ENCODE measurements at places on chromosomes 11 and 22. TPM values are rescaled to one million over a fixed set of nuclear protein-coding genes. Genes with fewer than 3 reads are reported as not detected.
A peak's percentile ranks its signal among the peaks of the same experiment; 100 is the strongest.

The PIWIL4 gene
- total RNA-seq, result 4.4 TPM

DNA sequence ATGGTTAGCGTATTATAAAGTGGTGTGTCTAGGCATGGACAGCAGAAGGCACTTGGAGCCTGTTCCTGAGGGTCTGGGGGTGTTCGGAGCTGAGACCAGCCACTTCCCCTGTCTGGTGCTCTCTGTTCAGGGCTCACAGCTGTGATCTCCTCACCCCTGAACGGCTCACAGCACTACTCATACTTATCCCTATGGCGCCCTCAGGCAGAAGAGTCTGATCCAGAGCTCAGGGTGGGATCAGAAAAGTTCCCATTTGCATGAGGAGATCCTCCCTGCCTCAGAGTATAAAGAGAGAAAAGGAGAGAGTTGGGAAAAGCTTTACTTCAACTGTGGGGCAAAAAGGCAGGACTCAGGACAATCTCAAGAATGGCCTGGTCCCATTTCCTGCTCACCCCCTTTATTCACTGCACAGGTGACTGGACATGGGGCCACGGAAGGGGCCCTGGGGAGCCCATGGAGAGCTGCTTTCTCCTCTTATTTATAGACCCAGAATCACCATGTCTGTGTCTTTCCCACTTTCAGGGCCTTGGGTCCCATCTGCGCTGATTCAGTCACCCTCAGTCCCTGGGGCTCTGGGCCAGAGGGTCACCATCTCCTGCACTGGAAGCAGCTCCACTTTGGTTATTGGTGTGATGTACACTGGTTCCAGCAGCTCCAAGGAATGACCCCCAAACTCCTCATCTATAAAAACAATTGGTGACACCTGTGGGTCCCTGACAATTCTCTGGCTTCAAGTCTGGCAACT lies 97.0 kb upstream of the TOP3B start:
- peak; percentile 85 for DNase-seq

DNA sequence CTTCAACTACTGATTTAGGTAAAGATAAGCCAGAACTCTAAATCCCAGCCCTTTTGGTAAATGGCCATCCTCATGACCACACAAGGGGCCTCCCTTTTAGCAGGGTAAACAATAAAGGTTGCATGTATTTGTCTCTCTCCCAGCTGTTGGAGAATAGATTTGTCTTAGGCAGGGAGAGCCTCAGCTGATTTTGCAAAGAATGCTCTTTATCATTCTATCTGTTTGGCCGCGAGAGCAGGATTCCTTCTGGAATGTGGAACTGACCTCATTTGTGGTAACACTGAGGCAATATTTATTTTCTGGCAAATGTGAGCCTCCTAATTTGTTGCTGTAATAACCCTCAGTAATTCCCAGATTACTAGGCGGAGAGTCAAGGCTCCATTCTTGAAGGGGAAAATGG lies 15.3 kb downstream of the PTS start:
- DNase-seq, result no peak

The BBOX1 gene
- total RNA-seq, result not detected

DNA sequence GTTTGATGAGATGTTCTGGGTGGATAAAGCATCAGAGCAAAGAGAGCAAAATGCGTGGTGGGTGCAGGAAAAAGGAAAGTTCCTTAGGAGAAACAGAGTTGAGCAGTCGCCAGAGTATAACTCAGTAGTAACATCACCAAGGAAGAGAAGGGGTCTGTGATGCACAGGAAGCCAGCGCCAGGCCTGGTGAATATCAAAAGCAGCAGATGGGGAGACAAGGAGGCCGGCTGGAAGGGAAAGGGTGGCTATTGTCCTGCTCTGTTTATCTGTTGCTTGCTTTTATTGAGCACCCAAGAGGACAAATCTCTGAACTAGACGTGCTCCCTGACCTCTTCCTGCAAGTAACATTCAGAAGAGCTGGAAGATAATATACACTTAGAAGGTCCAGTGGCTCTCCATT lies 52.7 kb upstream of the GRAMD1B start:
- no peak for DNase-seq

The PLAAT4 gene
- total RNA-seq, result 13.9 TPM

DNA sequence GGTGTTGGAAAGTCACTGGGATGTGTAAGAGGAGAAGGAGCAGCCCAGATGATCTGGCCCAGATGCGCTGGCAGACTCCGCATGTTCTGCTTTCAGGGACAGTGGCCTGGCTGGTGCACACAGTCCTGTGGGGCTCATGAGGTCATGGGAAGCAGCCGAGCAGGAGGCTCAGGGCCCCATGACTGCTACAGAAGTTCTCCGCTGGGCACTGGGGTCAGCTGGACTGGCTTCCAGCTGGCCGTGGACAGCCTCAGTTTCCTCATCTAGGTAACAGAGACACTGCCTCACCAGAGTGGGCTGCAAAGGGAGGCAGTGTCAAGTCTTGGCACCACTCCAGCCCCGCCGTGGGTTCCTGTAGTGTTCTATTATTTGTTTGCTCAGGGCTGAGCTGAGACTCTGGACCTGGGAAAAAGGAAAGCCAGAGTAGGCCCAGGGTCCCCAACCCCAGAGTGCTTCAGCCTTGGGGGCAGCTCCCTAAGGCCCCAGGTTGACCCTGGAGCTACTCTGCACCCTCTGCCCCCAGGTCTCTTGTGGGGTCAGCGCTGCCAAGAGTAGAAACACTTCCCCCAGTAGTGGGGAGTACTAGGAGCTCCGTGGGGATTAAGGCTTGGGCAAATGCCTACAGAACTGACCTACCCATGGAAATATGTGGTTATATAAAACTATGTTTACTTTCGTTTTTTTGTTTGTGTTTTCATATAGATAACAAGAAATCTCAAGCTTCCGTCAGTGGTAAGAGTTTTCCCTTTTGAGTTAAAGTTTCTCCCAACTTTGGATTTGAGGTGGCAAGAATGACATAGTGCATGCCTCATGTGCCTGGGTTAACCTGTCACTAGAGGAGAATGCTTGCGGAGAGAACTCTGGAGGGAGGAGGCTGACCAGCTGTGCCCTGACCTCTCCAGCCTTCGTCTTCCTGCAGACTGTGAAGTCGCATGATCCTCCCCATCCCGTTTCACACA lies 45.3 kb downstream of the MED15 start:
- DNase-seq, result no peak

The TXNRD2 gene
- 27.2 TPM for total RNA-seq

DNA sequence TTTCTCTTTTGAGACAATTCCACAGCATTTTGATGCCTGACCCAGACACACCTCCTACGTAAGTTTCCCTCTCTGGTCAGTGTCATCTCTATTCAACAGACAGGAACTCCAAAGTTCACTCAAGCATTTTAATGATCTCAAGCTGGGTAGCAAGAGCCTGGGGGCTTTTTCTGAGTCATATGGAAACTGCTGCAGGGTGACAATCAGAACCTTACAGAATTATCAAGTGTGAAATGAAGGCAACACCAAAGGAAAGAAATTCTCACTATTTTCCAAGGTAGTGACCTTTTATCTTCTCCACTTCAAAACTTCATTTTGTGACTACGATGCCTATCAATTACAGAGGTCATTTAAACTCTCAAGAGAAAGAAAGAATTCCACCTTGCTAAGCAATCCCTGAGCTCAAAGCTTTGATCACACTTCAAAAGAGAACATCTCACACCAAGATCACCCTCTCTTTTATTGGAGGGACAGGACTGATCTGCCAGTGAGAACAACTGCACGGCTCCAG lies 229.0 kb upstream of the ZC3H12C start:
- DNase-seq, result no peak

DNA sequence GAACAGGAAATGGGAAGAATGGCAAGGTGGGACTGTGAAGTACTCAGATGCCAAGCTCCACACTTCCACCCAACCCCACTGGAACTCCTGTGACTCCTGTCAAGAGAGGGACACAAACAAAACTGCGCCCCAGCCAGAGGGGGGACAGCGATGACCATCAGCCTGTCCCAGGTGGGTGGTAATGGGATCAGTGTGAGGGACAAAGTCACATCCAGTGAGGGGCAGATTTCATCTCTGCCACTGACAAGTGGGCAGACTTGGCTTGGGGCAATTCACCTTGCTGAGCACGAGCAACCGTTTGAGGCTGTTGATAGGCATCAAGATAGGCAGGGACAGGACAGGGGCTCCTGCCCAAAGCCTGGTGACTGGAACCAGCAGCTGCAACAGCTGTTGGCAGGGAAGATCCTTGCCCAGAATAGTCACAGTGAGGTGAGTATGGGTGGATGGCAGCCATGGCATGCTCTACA lies 105.4 kb upstream of the PITPNB start:
- no peak for DNase-seq

DNA sequence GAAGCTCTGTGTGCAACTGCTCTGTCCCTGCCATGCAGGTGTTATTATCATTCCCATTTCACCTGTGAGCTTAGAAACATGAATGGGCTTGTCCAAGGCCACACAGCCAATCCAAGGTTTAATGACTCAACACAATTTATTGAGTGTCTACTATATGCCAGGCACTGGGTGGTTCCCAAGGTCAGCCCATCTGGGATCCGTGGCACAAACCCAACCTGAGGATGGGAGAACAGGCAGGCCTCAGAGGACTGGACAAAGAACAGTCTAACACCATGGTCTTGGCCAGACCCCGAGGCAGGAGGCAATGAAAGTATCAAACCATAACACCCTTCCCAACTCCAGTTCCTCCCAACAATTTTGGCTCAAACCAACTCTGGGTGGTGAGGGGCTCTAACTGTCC lies 15.7 kb downstream of the SPATA19 start:
- DNase-seq, result peak; percentile 74

The CTSW gene
- total RNA-seq, result 0.83 TPM

GRCh38 chr11:14350215-14350614 lies 8.8 kb downstream of the RRAS2 start:
- DNase-seq, result no peak
